ENCODE measurements at places on chromosomes 1 and 21.

- DNase-seq = no peak
Observed at GRCh38 chr1:18139198-18139981, 31.8 kb downstream of the IGSF21 start.

DNA sequence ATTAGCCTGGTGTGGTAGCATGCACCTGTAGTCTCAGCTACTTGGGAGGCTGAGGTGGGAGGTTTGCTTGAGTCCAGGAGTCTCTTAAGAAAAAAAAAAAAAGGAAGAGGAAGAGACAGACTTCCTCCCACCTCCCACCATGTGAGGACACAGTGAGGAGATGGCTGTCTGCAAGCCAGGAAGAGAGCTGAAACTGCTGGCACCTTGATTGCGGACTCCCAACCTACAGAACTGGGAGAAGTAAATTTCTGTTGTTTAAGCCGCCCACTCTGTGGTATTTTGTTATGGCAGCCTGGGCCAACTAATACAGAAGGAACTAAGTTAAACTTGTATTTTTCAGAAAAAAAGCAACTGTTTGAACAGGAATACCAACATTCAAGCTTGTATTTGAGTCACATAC, 21.7 kb downstream of the DOP1B start:
- DNase-seq = no peak

GRCh38 chr1:39676948-39677548, 5.1 kb upstream of the NT5C1A start:
- no peak for DNase-seq

DNA sequence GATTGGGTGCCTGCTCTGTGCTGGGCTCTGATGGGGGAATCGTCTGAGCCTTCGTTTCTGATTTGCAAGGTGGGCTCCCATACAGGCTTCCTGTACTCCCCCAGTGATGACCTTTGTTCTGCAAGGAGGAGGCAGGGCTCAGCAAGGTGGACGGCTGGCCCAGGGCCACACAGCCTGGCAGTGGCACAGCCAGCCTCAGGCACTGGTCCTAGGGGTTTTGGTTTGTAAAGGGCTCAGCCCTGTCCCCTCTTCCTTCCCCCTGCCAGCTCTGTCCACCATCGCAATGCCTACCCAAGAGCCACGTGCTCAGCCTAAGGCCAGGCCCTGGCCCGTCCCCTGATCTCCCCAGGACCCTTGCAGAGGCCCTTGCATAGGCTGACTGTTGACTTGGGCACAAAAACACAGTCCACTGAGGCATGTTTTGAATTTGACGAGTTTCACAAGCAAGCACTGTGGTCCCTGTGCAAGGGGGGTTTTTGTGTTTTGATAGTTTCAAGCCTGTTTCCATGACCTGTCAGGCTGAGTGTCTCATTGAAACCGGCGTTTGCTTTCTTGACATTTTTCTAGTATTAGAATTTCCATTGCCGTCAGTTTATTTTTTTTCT, 39.5 kb upstream of the TNFRSF1B start:
- DNase-seq = no peak

- DNase-seq = no peak
Observed at GRCh38 chr1:186532466-186532865, 71.6 kb upstream of the PDC start.

DNA sequence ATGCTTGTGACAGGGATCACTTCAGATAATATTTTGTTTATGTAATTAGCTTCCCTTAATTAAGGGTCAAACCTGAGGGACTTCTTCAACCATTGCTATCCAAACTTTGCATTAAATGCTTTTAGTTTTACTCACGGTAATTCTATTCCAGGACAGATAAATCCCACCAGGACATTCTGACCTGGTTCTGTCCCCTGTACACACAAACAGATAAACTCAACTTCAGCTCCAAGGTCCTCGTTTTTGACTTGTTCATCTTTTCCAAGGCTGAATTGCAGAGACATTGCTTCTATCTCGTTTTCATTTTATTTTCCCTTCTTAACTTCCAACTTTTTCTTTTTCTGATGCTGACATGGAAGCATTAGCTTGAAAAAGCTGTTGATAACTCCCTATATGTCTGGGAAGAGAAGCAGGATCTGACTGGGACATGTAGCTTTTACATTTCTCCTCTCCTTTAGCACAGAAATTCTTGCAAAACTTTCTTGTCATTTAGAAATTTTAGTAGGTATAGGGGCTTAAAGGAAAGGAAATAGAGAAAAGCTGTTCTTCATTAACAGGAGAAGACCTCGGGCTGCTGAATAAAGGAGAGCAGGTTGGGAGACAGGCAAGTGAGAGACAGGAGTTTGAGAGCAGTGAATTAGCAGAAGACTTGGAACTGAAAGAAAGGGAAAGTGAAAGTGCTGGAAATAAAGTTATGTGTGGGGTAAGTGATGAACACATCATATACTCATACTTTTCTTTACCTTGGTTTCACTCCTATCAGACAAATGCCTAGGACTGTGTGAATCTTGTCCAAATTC, 231.7 kb upstream of the B3GALT2 start:
- no peak for DNase-seq

- DNase-seq = no peak
Observed at GRCh38 chr1:51621841-51622454, 5.1 kb downstream of the OSBPL9 start.

GRCh38 chr1:221625026-221625425, 116.9 kb downstream of the DUSP10 start:
- no peak for DNase-seq

DNA sequence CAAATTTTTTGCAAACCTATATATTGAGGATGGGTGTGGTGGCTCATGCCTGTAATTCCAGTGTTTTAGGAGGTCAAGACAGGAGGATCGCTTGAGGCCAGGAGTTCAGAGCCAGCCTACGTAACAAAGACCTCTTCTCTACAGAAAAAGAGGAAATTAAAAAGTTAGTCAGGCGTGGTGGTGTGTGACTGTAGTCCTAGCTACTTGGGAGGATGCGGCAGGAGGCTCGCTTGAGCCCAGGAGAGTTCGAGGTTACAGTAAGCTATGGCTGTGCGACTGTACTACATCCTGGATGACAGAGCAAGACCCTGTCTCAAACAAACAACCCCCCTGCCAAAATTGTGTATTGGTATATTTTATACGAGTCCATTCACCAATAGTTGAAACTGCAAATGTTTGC, 589.7 kb downstream of the DPYD start:
- DNase-seq = no peak

DNA sequence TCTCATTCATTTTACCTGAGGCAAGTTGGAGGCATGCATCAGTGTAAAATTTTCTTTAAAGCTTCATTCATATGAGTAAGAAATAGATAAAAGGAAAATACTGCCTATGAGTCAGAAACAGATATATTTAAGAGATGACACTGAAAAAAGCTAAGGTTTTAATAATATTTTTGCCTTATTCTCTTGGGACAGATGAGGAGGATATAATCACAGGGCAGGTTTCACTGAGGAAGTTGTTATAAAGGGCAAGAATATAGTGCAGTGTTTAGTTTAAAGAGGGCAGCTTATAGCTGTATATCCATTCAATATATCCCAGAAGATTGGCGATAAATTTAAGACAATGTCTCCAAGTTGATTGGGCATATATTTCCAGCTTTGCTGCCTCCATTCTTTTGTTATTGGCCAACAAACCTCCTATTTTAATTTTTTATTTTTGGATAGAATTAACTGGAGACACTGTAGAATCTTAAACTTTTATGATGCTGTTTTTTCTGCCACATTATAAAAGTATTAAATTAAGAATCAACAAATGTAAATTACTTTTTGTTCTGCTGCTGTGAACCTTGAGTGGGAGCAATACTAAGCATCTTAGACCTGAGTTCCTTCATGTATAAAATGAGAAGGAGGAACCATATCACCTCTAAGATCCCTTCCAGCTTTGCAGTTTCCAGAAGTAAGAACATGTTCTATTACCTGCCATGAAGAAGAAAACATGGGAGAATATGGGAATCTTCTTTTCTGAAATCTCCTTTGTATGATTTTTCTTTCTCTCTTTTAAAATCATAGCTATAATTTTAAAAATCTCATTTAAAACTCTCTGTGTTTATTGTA, 171.6 kb downstream of the S1PR1 start:
- no peak for DNase-seq

DNA sequence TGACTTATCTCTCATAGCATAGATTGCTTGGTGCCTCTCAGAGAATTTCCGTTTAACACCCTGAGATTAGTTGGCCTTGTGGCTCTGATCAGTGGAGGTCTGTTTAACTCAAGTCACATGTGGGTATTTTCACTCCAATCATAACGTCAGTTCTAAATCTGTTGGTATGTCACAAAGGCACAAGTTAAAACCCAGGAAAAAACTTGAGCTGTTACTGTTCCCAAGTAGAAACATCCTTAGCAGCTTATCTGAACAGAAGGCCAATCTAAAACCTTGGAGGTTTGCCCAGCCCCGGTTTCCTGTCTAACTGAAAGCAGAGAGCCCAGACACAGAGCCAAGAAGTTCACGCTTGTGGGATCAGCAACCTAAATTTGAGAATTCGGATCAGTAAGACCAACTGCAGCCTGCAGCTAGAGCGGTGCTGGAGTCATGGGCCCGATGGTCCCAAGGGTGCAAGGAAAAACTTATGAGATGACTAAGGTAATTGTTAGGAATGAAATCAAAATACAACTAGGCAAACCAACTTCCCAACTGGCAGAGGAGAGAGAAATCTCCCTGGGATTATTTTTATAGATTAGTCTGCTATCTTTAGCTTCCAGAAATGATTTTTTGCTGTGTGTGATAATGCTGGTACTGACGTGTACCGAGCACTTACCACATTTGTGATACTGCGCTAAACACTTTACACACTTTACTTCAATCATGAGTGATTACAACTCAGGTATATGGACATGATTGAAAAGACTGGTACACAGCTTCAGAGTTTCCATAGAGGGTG, 90.2 kb upstream of the C1orf21 start:
- no peak for DNase-seq

GRCh38 chr1:230137337-230137815, 70.3 kb downstream of the GALNT2 start:
- DNase-seq = no peak

- no peak for DNase-seq
Observed at GRCh38 chr21:42924433-42924751, 1.0 kb downstream of the ERVH48-1 start.

DNA sequence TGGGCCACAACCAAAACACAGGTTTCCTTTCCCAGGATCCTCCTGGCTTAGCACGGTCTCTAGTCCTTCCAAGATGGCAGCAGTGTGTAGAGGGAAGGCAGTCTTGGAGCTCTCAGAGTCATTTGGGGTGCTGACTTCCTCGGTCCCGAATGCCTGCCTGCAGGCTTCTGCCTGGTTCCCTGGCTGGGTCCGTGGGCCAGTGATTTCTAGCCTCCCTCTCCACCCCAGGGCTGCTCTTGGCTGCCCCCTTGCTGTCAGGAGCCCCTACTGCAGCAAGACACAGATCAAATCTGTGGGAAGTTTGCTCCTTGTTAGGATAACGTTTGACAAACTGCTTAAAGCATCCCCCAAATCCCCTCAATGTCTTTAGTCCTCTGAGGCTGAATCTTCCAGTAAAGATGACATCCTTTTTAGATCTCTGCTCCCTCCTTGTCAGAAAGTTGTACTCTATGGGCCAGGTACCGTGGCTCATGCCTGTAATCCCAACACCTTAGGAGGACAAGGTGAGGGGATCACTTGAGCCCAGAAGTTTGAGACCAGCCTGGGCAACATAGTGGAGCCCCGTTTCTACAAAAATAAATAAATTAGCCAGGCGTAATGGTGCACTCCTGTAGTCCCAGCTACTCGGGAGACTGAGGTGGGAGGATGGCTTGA, 272.5 kb downstream of the RRAGC start:
- DNase-seq = peak; percentile 71

DNA sequence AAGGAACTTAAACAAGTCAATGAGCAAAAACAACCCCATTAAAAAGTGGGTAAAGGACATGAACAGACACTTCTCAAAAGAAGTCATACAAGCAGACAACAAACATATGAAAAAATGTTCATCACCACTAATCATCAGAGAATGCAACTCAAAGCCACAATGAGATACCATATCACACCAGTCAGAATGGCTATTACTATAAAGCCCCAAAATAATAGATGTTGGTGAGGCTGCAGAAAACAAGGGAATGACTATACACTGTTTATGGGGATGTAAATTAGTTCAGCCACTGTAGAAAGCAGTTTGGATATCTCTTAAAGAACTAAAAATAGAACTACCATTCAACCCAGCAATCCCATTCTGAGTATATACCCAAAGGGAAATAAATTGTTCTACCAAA, 51.2 kb downstream of the MRPL39 start:
- DNase-seq = no peak

GRCh38 chr1:236603991-236604904, at the start of gene HEATR1:
TSS of gene HEATR1 (minus strand) at chr1:236604516. CDS start at chr1:236604095, 421 bp downstream.
- peak; percentile 66 for DNase-seq

DNA sequence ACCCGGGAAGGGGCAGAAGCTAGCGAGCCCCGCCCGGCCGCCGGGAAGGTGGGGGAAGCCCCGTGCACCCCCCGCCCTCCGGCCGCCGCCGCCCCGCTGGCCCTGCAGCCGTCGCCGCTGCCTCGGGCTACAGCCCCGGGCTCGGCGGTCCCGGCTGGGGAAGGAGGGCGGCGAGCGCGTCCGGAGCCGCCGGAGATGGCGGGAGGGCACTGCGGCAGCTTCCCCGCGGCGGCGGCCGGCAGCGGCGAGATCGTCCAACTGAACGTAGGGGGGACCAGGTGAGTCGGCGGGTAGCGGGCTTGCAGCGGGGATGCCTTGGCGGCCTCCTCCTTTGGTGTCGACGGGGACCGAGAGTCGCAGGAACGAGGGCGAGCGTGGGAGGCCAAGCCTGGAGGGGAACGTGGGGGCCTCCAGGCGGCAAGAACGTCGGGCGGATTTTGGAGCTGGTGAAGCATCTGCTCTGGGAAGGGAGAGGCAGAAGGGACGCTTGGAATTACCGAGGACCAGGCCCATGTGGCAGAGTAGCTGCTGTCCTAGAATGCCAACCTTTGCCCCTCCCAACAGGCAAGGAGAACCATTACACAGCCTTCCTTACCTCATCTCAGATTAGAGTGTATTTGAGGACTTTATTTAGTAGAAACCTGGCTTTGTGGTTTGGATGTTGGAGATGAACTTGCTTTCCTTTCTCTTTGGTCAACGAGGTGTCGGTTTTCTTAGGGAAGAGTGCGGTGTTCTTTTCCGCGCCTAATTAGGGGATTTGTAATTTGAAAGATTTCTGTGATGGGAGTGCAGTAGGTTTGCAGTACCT, 591 bp downstream of the KCTD3 start:
- DNase-seq = peak; percentile 31

GRCh38 chr1:162324396-162324795, 52.3 kb downstream of the SPATA46 start:
- no peak for DNase-seq

DNA sequence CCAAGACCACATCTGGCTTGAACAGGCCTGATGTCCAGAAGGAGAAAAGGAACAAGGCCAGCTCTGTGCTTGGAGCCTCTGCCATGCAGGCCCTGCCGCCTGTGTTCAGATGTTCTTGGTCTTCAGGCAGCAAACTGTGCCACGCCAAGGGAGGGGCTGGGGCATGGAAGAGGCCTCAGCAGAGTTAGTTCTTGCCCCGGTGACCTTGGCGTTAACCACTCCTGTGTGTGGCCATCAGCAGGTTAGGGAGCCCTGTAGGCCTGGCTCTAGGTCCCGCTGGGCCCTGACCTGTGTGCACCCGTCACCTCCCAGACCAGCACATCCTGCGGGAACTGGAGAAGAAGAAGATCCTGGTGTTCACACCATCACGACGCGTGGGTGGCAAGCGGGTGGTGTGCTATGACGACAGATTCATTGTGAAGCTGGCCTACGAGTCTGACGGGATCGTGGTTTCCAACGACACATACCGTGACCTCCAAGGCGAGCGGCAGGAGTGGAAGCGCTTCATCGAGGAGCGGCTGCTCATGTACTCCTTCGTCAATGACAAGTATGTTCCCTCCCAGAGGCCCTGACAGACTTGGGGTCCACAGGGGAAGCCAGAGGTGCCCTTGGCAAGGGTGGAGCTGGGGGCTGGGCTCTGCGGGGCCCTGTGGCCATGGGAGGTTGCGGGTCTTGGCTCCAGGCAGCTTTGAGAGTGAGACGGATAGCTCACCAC, 7.1 kb downstream of the ZC3H12A start:
- no peak for DNase-seq
